Spleen (tissue), 13 donors: ENCODE measurements at places on chromosomes 5 and 9.

GRCh38 chr9:112762726-112763518 is 12.4 kb downstream of the SNX30 start:
- DNase-seq = no peak

DNA sequence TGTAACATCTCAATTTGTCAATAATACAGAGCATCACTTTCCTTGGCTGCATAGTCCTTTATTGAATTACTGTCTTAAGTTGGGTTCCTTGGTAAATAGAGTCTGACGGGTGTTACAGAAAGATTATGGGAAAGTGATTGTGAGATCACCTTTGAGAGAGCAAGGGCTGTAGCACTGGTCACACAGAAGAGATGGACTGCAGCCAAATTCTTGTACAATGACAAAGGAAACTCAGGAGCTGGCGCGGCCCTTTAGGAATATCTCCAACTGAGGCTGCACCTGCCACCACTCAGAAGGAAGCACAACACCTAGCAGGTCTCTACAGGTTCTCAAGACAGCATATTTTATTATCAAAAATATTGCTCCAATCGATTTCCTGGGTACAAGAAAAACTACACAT is 350.0 kb upstream of the ISL1 start:
- no peak for DNase-seq

DNA sequence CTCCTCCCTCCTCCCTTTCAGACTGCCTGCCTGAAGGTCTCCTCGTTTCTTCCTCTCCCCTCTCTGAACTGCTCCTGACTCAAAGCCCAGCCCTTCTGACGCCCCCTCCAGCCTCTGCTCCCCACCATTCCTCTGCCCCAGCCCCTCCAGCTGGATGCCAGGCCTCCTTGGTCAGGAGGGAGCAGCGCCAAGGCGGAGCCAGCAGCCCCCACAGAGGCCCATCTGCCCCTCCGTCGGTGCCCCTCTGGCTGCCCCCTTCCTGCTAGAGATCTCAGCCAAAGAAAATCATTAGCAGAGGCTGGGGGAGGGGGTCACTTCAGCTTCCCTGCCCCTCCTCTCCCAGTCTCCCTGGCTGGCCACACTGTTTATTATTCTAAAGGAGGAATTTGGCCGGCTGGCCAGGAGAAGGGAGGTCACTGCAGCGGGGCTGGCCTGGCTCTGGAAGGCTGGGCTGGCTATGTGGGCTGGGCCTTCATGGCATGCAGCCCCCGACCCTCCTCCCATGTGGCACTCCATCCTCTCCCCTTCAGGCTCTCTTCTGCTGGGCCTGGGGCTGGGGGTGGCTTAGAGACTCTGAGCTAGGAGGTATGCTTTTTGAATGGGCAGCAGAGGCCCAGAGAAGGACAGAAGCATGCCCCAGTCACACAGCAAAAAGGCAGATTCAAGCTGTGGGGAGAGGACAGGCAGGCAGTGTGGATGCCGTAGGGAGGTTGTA is 16.9 kb downstream of the PDGFRB start:
- no peak for DNase-seq

DNA sequence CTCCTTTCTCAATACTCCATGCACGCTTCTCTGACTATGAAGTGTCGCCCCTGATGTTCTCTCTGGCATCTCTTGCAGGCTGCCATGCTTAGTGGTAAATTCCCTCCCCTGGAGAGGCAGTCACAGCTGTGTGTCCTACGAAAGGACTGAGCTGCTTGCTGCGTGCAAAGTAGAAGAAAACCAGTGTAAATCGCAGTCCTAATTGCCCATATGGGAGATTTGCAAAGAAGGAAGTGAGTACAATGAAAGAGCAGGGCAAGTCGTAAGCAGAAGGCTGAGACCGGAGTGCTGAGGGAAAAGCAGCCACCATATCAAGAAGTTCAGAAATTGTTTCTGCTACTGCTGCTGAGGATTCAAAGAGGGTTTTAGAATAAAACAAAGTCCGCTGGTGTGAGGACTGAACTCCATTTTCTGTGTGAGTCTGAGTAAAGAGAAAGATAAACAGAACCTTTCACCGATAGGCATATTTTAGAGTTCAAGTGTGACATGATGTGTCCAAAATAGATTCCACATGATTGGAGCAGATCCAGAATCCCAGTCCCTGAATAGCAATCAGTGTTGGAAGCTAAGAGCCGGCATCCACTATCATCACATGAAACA is 507.8 kb upstream of the MPDZ start:
- no peak for DNase-seq

DNA sequence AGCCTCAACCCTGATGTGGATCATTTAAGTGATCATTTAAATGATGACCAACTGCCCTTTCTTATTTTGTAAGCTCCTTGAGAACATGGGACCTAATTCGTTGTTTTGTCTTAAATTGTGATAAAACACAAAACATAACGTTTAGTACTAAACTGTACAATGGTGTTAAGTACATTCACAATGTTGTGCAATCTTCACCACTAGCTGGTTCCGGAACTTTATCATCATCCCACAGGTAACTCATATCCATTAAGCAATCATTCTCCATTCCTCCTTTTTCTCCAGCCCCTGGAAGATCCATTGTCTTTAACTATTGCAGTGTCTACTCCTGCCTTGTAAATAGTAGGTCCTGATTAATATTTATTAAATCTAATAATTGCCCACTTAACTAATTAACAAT is 460.5 kb upstream of the BRINP1 start:
- no peak for DNase-seq

GRCh38 chr9:130660683-130661450 is 3.5 kb upstream of the PRDM12 start:
- DNase-seq = no peak

- no peak for DNase-seq
These were observed 47.3 kb upstream of the MCTP1 start for GRCh38 chr5:95332158-95332557.

GRCh38 chr9:100303747-100304146 is 49.0 kb downstream of the TEX10 start:
- no peak for DNase-seq
